Right atrium auricular region (tissue), 2 donors: ENCODE measurements at places on chromosomes 7 and 10. TPM values are rescaled to one million over a fixed set of nuclear protein-coding genes. Genes with fewer than 3 reads are reported as not detected.

GRCh38 chr7:64618785-64619456, 47.0 kb upstream of the ZNF107 start:
- DNase-seq: no peak

- DNase-seq: no peak
Observed at GRCh38 chr10:16016688-16017087, 156.4 kb upstream of the MINDY3 start.

- DNase-seq: no peak
Observed at GRCh38 chr7:150453181-150453580, 2.8 kb downstream of the GIMAP8 start.

GRCh38 chr7:131212114-131212513, 115.6 kb upstream of the MKLN1 start:
- no peak for DNase-seq

HOXA11 gene
- total RNA-seq: not detected
